ENCODE measurements at places on chromosomes 4 and X.

- no peak for DNase-seq
These were observed 20.5 kb downstream of the PDLIM5 start for GRCh38 chr4:94472056-94472826.

DNA sequence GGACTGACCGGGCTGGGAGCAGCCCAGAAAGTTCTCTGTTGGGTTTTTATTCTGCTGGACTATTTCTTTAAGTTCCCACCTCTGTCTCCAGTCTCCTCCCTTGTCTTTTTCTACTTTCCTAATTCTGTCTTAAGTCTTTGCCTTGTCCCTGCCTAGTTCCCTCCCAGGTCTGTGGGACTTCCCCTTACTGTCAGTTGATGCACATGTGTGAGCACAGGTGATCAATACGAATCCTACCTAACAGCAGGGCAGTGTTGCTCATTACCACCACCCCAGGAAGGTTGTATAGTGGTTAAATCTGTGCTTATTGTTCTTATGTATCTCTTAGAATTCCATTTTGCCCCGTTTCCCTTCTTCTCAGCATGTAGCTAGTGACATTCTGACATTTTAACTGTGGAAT lies 62.1 kb downstream of the GALNTL6 start:
- DNase-seq: no peak

DNA sequence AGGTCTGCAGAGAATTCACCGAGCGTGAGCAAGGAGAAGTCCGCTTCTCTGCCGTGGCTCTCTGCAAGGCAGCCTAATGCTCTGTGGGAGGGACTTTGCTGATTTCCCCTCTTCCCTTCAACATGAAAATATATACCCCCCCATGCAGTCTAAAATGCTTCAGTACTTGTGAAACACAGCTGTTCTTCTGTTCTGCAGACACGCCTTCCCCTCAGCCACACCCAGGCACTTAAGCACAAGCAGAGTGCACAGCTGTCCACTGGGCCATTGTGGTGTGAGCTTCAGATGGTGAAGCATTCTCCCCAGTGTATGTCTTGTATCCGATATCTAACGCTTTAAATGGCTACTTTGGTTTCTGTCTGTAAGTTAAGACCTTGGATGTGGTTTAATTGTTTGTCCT lies 11.3 kb downstream of the UCHL1 start:
- DNase-seq: no peak

GRCh38 chr4:16498978-16499377 lies 272.7 kb upstream of the TAPT1 start:
- no peak for DNase-seq

- no peak for DNase-seq
These were observed 94.4 kb downstream of the IL15 start for GRCh38 chr4:141730805-141731204.

DNA sequence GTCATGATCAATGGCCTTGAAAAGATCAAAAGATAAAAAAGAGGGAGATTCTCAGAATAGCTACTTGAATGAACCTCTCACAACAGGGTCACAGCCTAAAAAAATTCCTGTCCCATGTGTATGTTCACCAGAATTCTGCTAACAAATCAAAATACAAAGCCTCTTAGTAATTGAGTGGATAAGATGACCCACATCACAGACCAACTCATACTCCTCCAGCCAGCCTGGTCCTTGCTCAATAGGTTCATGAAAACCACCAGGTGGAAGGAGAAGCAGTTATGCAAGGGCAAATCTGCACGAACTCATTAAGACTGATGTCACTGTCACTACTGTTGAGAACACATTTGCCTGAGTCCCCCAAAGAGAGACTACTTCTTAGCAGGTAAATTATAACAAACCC lies 21.5 kb downstream of the WDFY3 start:
- DNase-seq: no peak

DNA sequence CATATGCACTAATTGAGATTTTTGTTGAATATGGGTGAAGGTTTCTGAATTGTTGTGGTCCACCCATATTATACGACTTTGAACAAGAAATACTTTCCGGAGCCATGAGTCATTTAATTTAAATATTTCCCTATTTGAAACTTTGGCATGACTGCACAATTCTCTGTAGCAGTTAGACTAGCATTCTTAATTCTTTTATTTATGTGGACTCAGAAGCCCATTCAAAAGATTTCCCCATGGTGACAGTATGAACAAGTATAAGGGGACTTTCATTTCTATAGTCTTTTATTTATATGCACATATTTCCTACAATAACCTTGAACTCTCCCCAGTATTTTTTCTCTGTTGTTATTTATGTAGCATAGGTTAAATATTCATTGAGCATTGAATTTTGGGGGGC lies 72.6 kb downstream of the DTHD1 start:
- no peak for DNase-seq

GRCh38 chrX:9308426-9308825 lies 156.4 kb upstream of the TBL1X start:
- no peak for DNase-seq

GRCh38 chr4:58679886-58680285 lies 1569.7 kb upstream of the IGFBP7 start:
- no peak for DNase-seq

- no peak for DNase-seq
These were observed 265.7 kb downstream of the RAB28 start for GRCh38 chr4:13218326-13218958.

- no peak for DNase-seq
These were observed 193.0 kb downstream of the PDGFC start for GRCh38 chr4:156778606-156779005.

- DNase-seq: no peak
These were observed 92.5 kb upstream of the TEX13D start for GRCh38 chrX:124239911-124240310.

GRCh38 chr4:72451349-72451748 lies 117.7 kb downstream of the ADAMTS3 start:
- DNase-seq: no peak

- no peak for DNase-seq
These were observed 159.3 kb downstream of the ATG4A start for GRCh38 chrX:108250654-108251579.

DNA sequence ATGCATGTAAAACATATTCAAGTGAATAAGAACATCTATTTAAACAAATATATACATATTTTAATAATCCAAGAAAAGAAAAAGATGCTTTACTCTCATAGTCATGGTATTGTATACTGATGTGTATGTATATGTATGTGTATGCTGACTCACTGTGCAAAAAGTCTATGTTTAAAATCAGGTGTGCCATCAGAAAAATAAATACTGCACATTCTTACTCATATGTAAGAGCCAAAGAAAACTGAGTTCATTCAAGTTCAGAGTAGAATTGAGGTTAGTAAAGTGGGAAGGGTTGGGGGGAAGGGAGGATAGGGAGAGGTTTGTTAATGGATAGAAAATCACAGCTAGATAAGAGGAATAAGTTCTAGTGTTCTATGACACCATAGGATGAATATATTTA lies 403.9 kb upstream of the SMIM31 start:
- DNase-seq: no peak

GRCh38 chr4:168124008-168124641 lies 31.8 kb downstream of the ANXA10 start:
- DNase-seq: no peak

- DNase-seq: no peak
These were observed 88.0 kb upstream of the SLITRK2 start for GRCh38 chrX:145729635-145730034.

DNA sequence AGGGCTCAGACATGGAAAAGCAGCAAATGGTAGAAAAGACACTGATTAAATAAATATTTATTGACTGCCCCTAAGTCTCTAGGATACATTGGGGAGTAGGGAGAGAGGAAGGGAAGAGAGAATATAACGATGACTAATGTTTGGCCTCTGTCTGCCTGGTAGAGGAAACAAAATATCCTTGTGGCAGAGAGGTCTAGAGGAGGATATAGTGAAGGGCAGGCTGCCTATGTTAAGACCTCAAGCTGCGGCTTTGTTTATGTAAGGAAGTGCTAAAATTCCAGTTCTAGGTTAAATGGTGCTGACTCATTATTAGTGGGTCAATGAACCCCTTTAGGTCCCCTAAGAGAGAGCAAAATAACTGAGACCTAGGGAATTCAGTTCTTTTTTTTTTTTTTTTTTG lies 427.3 kb upstream of the FTHL17 start:
- no peak for DNase-seq

- no peak for DNase-seq
These were observed 59.3 kb upstream of the UCP1 start for GRCh38 chr4:140628016-140628415.

GRCh38 chrX:49862093-49862492 lies 17.2 kb upstream of the USP27X start:
- no peak for DNase-seq

GRCh38 chr4:2335729-2336101 lies 73.8 kb upstream of the MXD4 start:
- DNase-seq: no peak

DNA sequence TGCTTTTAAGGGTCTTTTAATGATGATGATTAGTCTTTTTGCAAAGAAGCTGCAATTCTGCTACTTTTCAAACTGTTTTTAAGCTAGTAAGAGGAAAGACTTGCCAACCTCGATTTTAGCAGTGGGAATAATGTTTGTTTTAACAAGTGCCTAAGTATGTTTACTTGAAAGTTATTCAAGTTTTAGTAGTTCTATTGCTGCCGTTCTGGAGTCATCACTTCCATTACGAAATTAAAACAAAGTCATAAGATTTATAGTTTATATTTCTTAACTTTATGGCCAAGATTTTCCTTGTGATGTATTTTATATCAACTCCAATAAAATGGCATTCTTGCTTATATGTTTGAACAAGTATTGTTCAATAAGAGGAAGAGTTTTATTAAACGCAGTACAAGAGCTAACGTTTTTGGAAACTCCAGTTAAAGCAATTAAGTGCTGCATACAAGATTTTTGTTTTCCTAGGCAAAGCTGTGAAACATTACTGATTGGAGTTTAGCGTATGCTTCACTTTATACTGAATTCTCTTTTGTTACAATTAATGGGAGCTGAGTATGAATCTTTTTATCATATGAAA lies 211.3 kb downstream of the TENM3 start:
- DNase-seq: no peak

GRCh38 chr4:186502231-186502630 lies 53.1 kb downstream of the MTNR1A start:
- DNase-seq: no peak

GRCh38 chrX:136620780-136621179 lies 27.2 kb upstream of the CD40LG start:
- no peak for DNase-seq
